ENCODE measurements at places on chromosomes 16 and 17. TPM values are rescaled to one million over a fixed set of nuclear protein-coding genes. Genes with fewer than 3 reads are reported as not detected.

Gene LPO
- total RNA-seq, result not detected

Gene KRTAP4-1
- total RNA-seq, result 0.38 TPM

Gene NOS2
- total RNA-seq, result 0.19 TPM

Gene CX3CL1
- total RNA-seq, result 0.12 TPM

Gene MC1R
- 7.0 TPM for total RNA-seq

Gene GRAP
- 0.43 TPM for total RNA-seq

Gene TTYH2
- 2.1 TPM for total RNA-seq

Gene MYH1
- not detected for total RNA-seq

Gene TBX2
- total RNA-seq, result 6.9 TPM

Gene PRR11
- total RNA-seq, result 58.7 TPM

Gene TBC1D3I
- 0.27 TPM for total RNA-seq

Gene ZNF385C
- 0.15 TPM for total RNA-seq

Gene SLC5A11
- 0.24 TPM for total RNA-seq

Gene OR3A3
- not detected for total RNA-seq

Gene MT1M
- total RNA-seq, result not detected

Gene ZNF205
- 13.8 TPM for total RNA-seq

Gene CMTM1
- 0.49 TPM for total RNA-seq

Gene KRTAP17-1
- total RNA-seq, result not detected

Gene PIP4K2B
- total RNA-seq, result 40.7 TPM

Gene PRSS36
- total RNA-seq, result 1.1 TPM

Gene HAP1
- 1.7 TPM for total RNA-seq

Gene KRTAP4-12
- total RNA-seq, result not detected

Gene CCDC144A
- total RNA-seq, result 1.3 TPM

Gene AURKB
- total RNA-seq, result 164 TPM

Gene CCL7
- not detected for total RNA-seq

Gene NPIPA2
- 2.2 TPM for total RNA-seq

Gene DDX19B
- total RNA-seq, result 33.9 TPM

Gene KLHL10
- 0.18 TPM for total RNA-seq

All from A549 treated with Mapracorat at 1 μM for 4 hours (cell line).